ENCODE measurements at places on chromosomes 4 and X. TPM values are rescaled to one million over a fixed set of nuclear protein-coding genes. Genes with fewer than 3 reads are reported as not detected.

The UGT2B17 gene
- total RNA-seq: not detected

The PPM1K gene
- 55.8 TPM for total RNA-seq

DNA sequence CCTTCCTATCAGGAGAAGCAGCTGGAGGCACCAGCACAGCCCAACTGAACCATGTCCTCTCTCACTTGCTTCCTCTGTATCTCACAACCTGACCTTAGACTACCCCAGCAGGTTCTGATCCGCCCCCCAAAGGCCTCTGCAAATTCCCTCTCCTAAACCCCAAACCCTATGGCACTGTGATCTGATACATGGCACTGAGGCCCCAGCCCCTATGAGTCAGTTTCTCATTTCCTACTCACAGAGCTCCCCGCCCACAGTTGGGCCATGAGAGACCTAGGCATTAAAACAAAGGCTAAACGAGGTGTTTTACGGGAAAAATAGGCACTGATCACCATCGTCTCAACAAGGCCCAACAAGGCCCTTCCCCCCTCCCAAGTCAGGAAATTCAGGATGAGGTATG lies 19.1 kb downstream of the SASH3 start:
- DNase-seq: no peak

DNA sequence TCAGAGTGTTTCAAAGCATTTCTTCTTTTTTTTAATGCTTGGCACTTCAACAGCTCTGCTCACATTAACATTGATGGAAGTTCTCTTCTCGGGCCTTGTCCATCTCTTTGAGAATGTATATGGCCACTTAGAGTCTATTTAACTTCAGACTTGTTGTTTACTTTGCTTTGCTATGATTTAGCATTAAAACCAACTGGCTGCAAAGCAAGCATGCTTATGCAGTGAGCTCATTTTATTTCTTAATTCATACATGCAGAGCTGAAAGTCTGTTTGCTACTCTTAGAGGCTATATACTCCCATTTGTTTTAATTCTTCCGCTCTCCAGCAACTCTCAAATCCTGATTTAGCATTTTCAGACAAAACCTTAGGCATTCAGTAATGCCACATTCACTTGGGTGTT lies 107.6 kb upstream of the PACRGL start:
- no peak for DNase-seq

- DNase-seq: peak; percentile 48
These were observed 140.3 kb upstream of the CXCL13 start for GRCh38 chr4:77465271-77465670.

Data from activated naive CD4-positive, alpha-beta T cell treated with anti-CD3 and anti-CD28 coated beads, Interleukin-2, amount 50 U/mL, for 72 hours (primary cell).